ENCODE measurements at places on chromosomes 13 and 19.

- no peak for DNase-seq
Measured at GRCh38 chr13:80121038-80121437, 219.9 kb downstream of the SPRY2 start.

DNA sequence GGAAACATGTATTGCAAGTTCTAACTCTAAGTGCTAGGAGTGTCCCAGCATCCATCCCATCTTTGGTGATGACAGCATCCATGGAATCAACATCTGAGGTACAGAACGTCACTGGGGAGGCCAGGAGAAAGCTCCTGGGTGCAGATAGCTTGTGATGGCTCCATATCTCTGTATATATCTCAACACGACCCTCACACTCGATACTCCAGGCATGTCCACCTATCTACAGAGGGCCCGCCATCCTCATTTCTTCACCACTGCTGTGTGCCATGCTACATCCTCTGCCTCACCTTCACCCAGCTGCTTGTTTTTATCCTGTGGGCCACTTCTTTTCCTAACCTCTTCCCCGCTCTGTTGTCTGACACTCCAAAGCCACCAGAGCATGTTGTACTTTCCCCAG is 100.4 kb upstream of the SERP2 start:
- DNase-seq: no peak

DNA sequence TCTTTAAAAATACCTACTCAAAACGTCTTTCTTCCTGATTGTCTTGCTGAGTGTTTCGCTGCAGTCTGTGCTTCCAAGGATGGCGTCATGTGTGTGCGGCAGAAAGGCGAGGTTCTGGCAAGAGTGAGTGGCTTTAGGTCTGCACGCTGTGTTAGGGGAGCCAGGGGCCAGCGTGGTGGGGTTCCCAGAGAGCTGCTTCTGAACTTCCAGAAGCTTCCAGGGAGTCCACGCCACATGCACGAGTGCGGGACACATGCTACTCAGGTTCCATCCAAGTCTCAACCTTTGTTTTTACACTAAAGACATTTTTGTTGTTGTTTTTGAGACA is 67.9 kb downstream of the ATP11A start:
- no peak for DNase-seq

GRCh38 chr13:44388427-44389059 is 14.9 kb downstream of the SERP2 start:
- DNase-seq: no peak

DNA sequence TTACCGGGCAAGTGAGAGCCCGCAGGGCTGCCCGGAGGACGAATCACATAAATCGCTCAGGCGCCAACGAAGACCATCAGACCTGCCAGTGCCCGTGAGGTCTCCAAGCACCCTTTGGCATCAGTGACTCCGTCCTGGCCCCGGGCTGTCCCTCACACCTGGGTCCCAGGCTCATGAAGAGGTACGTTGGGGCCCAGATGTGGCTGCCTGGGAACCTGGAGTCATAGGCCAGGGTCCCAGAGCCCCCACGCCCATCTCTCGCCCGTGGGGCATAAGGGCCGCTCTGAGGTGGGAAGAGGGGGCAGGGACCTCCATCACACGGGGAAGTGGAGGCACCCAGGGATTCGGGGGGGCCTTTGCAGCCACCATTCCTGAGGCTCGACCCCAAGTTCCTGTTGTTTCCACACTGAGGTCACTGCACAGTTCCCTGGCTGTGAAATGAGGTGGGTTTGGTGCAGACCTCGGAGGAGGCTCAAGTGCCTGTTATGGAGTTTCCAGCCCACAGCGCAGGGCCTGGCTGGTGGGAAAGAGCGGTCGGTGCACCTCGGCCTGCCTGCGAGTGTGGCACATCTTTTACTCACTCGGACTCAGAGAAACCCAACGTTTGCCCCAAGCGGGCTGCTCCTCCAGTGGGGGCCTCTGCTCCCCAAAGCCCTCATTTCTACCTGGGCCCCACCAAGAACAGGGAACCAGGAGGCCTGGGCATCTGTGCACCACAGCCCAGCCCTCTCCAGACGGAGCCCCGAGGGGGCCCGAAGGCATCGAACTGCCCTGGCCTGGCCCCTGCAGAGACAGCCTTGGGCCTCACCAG is 35.9 kb upstream of the C13orf46 start:
- DNase-seq: no peak

- no peak for DNase-seq
Measured at GRCh38 chr19:4089400-4089908, 22.8 kb upstream of the ZBTB7A start.

GRCh38 chr13:59873309-59873708 is 290.4 kb downstream of the DIAPH3 start:
- no peak for DNase-seq

DNA sequence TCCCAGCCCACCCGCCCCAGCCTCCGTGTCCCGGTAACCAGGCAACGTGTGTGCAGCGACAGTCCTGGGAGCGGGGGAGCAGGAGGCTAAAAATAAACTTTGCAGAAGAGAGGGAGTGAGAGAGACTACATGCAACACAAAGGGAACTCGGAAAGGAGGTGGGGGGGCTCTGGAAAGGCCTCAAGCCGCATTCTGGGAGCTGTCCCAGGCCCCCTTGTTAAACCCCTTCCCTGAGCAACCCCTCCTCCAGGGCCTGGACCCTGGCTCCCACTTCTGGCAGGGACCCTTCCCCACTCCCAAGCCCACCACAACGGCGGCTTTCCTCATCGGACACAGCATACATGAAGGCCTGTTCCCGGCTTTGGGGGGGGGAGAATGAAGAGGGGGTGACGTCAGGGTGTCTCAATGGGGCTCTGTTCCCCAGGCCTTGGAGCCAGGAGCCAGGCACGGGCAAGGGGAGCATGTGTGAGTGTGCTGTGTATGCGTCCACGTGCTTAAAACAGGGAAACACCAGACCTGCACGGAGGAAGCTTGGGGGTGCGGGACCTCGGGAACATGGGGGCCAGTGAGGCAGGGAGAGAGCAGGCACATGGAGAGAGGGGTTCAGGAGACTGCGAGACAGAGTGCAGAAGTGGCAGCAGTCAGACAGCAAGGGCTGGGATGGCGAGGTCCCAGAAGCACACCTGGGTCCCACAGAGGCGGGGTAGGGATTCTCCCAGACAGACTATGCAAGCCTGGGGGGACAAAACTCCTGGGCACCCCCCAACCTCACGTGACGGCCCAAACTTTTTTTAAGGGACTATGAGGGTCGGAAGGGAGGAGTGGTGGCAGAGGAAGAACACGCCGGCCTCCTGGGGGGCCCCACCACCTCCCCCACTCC is 2.3 kb downstream of the ERF start:
- no peak for DNase-seq

DNA sequence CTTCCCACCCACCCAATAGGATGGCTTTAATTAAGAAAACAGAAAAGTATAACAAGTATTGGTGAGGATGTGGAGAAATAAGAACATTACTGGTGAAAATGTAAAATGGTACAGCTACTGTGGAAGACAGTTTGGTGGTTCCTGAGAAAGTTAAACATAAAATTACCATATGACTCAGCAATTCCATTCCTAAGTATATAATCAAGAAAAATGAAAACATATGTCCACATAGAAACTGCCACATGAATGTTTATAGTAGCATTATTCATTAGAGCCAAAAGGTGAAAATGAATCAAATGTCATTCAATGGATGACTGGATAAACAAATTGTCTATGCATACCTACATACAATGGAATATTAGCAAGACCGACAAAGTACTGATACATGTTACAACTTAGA is 16.9 kb downstream of the DZIP1 start:
- DNase-seq: no peak

GRCh38 chr13:74061926-74062595 is 72.1 kb downstream of the KLF12 start:
- no peak for DNase-seq

DNA sequence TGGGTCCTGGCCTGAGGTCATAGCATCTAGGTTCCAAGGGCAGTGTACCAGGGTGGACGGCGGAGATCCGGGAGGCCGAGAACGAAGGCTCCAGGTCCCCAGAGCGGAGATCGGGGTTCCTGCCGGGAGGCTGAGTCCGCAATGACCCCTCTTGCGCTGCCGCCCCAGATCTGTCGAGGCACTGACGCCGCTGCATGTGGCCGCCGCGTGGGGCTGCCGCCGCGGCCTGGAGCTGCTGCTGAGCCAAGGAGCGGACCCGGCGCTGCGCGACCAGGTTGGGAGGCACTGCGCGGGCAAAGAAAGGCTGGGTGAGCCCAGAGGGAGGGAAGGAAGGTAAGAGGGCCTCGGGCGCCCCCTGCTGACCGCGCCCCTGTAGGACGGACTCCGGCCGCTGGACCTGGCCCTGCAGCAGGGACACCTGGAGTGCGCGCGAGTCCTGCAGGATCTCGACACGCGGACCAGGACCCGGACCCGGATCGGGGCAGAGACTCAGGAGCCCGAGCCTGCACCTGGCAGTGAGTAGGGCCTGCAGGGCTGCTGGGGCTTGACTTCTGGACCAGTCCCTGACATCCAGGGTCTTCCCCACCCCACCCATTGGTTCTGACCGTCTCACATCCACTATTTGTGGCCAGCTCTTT is 906 bp downstream of the ANKLE1 start:
- DNase-seq: peak; percentile 70

GRCh38 chr13:40252676-40253075 is 413.8 kb downstream of the FOXO1 start:
- DNase-seq: no peak

- DNase-seq: no peak
Measured at GRCh38 chr19:632579-633067, 714 bp downstream of the POLRMT start.

DNA sequence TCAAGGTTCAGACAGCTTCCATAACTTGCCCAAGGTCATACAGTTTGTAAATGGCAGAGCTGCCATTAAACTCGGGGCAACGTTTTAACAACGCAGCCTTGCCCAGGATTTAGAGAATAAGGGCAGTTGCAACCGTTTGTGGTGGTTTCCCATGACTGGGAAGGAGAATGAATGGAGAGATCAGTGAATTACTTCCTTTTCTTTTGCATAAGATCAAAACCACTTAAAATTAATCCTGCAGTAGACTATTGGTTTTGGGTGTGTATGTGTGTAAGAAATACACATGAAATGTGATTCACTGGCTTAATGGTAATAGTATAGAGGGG is 179.1 kb upstream of the MIR17HG start:
- no peak for DNase-seq

- DNase-seq: no peak
Measured at GRCh38 chr13:72165276-72165675, 298.3 kb upstream of the DACH1 start.

DNA sequence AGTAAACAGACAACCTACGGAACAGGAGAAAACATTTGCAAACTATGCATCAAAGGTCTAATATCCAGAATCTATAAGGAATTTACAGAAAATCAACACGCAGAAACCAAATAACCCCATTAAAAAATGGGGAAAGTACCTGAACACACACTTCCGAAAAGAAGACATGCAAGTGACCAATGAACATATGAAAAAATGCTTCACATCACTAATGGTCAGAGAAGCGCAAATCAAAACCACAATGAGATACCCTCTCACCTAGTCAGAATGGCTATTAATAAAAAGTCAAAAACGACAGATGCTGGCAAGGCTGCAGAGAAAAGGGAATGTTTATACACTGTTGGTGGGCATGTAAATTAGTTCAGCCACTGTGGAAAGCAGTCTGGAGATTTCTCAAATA is 29.5 kb downstream of the SLC25A15 start:
- no peak for DNase-seq

- DNase-seq: no peak
Measured at GRCh38 chr13:87680298-87680697, 9.1 kb downstream of the SLITRK5 start.

- no peak for DNase-seq
Measured at GRCh38 chr13:36774931-36775330, 44.1 kb upstream of the RFXAP start.

GRCh38 chr19:6744381-6745301 is 5.2 kb downstream of the TRIP10 start:
- no peak for DNase-seq

- no peak for DNase-seq
Measured at GRCh38 chr13:42047561-42048341, 697 bp upstream of the DGKH start.

- no peak for DNase-seq
Measured at GRCh38 chr19:6573350-6573749, 17.6 kb downstream of the CD70 start.

DNA sequence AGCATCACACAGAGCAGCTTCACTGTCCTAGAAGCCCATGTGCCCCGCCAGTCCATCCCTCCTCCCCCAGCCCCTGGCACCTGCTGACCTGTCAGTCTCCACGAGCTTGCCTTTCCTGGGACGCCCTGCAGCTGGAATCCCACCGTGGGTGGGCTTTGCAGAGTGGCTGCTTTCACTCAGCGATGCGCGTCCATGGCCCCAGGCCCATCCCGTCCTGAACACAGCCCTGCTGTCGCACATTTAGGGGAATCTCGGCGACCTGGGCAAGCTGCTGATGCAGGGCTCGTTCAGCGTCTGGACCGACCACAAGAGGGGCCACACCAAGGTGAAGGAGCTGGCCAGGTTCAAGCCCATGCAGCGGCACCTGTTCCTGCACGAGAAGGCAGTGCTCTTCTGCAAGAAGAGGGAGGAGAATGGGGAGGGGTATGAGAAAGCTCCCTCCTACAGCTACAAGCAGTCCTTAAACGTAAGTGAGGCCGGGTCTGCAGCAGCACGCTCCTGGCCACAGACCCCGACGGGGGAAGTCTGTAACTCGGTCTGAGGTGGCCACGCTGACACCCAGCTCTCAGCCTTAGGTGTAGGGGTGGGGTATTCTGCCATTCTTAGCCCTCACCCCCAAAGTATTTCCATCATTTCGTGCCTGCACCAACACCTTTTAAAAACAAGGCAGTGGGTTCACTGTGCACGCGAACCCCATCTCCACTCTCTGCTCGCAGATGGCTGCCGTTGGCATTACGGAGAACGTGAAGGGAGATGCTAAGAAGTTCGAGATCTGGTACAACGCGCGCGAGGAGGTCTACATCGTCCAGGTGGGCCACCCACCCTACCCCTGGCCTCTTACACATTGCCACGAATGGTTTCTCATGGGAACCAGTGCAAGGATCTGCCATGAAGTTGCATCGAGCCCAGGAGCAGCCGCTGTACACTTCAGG is 18.3 kb upstream of the F7 start:
- no peak for DNase-seq

DNA sequence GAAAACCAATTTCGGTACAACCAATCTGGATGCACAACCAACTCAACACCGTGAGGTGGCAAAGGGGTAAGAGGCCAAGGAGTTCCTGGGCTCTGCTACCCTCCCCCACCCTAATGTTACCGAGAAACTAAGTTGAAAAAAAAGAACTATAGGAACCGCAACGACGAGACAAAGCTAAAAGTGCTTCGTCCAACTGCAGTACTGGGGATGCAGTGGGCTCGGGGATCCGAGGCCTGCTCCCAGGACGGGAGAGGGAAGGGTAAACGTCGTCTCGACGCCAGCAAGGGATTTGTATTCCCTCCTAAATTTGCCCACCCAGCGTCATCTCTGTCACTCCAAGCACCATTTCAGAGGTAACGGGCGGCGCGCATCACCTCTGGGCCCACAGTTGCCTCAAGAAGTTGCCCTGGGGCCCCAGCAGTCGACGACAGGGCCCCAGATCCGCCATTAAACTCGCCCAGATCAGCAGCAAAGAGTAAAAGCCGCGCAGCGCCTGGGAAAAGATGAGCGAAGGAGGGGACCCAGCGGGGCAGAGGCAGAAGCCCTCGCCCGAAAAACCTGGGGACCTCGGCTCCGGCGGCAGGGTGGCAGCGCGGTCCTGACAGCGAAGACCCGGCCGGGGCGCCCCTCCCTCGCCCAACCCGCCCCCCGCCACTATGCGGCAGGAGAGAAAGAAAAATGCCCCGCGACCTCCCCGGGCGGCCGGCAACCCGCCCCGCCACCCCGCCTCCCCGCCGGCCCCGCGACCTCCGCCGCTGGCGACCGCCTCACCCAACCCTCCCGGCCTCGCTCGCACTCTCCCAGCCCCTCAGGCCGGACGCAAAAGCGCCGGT is 752 bp downstream of the ZMYM5 start:
- DNase-seq: peak; percentile 28
